Germinal center (tissue), 1 donor: ENCODE measurements at places on chromosomes 5 and 9.

DNA sequence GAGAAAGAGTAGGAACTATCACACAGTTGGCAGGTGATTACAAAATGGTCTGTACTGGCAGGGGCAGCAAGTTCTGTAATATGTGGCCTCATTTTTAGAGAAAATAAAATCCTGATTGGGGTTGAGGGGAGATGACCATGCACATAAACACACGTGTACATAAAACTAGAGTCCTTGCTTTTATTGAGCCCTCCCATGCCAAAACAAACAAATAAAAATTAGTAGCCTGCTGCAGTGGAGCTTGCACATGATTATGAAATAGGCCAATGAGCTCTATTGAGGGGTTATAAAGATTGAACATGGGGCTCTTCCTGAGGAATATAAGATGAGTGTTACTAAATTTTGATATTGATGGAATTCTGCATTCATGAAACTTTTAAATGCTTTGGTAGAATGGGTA is 248.4 kb downstream of the ELAVL2 start:
- no peak for DNase-seq

- no peak for DNase-seq
Observed at GRCh38 chr9:120161776-120162175, 418.2 kb downstream of the CDK5RAP2 start.

- DNase-seq = no peak
Observed at GRCh38 chr5:32753765-32754164, 42.6 kb downstream of the NPR3 start.

GRCh38 chr5:132848270-132848669 is 17.8 kb upstream of the SHROOM1 start:
- no peak for DNase-seq

DNA sequence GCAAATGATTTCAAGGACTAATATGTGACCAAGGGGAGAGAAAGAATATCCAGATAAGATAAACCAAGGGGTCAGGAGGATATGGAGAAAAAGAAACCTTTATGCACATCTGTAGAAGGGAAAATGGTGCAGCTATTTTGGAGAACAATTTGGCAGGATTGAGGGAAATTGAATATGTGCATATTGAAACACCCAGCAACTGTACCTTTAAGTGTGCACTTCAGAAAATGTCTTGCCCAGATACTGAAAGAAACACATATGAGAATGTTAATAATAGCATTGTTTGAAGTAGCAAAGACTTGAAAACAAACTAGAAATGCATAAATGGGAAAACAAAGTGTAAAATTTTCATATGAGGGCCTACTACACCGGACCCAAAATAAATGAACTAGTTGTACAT is 599.6 kb downstream of the PSAT1 start:
- no peak for DNase-seq

DNA sequence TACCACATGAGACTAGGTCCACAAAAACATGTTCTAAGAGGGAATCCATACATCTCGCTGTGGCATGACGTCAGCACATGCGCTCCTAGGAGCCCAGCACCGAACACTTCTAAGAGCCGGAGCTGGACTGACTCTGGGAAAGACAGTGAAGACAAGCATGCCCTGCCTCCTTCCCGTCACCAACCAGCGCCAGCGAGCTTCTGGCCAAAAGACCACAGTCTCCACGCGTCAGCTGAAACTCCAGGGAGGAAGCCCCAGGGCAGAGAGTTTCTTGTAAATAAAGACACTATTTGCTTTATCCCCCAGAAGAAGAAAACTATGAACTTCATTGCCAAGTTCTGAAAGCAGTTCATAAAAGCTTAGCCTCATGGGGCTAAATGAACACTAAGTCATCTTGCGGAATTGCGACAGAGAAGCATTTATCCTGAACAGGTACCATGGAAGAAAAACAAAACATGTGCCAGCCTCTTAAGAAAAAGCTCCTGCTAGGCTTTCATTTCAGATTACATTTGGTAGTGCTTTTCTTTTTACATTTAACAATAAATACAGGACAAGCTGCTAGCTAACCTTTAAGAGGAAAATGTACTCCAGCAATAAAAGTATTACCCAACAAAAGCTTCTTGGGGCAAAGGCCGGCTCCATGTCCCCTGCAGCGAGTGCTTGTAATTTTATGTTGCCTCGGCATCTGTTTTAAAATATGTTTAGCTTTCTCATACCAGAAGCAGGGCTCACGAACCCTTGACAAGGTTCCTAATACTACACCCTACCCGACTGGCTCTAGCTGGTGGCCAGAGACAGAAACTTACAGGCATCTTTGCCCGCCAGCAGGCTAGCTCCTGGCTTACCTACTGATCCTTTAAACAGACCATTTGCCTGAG is 96.5 kb downstream of the PRRT1B start:
- DNase-seq = no peak

GRCh38 chr5:72949481-72949880 is 6.4 kb upstream of the FCHO2 start:
- no peak for DNase-seq

DNA sequence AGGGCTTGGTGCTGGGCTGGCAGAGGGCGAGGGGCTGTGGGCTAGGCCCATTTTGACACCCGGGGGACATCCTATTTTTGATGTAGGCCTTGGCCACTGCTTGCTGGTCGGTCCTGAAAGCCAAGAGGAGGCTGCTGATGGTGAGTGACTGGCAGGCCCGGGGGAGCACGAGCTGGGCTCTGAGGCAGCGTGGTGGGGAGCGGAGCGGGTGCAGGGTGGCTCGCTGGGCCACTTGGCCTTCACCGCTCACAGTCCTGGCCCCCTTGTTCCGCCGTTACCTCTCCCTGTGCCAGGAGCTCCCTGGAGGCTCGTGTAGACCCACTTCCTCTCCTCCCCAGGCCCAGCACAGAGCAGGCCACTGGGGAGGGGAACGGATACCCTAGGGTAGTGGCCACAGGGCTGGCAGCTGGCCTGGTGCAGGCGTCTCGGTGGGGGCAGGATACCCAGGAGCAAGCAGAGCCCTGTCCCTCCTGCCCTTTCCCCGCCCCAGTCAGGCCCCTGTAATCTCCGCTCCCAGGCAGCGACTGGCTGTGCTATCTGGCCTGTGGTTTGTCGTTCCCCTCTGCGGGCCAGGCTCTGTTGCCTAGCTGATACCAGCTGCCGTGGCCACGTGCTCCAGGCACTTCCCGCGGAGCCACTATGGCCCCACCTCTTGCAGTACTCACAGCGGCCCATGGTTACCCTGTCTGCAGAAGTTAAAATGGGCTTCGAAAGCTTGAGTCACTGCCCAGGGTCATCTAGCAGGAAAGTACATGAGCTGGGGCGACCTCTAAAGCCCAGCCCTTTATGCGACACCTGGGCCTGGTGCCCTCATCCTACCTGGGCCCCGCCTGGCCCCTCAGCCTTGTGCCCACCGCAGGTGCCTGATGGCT is 11.7 kb upstream of the DOLPP1 start:
- peak; percentile 65 for DNase-seq

DNA sequence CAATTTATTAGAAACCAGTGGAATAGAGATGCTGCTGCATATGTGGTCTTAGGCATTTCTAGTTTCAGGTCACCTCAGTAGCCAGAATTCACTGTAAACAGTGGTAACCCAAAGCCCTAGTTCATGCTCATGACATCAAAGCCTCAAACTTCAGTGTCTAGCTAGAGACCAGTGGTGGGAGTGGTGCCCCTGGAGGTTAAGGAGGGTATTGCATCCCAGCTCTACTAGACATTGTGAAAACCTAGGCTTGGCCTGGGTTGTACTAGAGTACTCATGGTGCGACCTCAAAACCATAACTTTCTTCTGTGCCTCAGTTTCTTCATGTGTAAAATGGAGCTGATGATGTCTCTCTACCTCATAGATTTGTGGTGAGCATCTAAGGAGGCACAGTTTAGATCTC is 18.8 kb downstream of the COL5A1 start:
- no peak for DNase-seq

DNA sequence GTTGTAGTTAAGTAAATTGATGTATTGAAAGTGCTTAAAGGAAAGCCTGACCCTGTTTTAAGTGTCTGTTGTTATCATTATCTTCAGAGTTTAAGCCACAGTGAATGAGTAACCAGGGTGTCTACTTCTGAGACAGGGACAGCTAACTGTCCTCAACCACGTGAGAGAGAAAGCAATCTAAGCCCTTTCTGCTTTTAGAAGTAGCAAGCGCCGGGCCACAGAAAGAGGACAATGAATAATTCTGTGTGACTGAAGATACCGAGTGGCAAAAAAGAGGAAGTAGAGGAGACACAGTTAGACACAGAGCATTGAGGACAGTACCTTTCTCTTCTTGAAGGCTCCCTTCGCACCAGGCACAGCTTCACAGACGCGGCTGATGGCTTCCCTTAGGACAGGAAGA is 86.3 kb downstream of the S1PR3 start:
- no peak for DNase-seq

GRCh38 chr9:91427873-91428272 is 4.2 kb upstream of the NFIL3 start:
- no peak for DNase-seq

DNA sequence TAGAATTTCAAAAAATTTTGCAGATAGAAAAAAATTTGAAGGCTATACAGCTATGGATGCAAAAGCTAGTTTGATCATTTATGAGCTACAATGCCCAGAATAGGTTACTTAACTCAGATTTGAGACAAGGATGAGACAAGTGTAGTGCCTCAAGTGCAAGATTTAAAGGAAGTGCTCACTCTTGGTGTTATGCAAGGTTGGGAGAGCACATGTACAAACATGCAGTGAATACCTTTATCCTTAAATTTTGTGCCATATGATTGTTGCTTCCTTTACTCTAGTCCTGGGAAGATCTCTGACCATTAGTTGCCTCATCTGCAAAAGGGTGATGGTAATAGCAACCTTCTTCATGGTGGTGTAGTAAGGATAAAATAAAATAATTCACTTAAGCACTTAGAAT is 31.7 kb upstream of the PPP2R2B start:
- DNase-seq = no peak

DNA sequence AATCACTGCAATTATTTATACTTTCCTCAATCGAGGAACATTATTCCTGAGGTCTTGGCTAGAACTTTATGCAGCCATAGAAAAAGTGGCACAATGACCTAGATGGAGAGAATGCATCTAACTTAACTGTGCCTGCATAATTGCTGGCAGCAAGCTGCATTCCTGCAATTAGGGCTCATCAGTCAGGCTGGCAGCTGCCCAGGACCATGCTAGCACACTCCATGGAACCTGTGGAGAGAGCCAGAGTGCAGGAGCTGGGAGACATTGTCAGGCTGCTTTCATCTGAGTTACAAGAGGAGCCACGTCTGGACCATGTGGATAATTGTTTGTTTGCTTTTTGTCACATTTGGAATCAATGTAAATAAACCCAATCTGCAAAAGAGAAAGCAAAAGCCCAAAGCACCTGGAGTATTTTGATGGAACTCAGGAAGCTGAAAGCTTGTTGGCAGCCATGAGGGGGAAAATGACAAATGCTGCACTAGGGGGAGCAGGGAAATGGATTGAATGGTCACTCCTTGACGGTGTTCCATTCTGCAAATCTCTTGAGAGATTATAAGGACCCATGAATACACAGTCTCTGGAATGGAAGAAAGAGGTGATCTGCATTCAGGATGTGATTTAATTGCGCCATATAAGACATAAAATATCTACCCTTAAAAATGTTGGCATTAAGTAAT is 839.9 kb downstream of the MAT2B start:
- DNase-seq = no peak

DNA sequence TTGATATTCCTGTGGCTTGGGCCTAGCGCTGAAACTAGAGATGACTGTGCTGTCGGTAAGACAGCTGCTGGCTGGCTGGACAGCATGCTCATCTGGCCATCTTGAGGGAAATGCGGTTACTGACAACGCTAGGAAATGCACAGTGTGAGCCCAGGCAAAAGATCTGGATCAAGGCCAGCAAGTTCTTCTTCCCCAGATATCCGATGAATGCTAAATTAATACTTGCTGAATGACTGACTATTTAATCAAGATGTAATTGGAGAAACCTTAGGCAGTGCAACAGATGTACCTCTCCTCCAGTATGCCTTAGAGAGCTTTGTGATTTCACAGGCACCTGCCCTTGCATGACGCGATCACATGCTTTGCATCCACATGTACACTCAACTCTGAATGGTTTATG is 659.1 kb downstream of the EFNA5 start:
- DNase-seq = no peak

DNA sequence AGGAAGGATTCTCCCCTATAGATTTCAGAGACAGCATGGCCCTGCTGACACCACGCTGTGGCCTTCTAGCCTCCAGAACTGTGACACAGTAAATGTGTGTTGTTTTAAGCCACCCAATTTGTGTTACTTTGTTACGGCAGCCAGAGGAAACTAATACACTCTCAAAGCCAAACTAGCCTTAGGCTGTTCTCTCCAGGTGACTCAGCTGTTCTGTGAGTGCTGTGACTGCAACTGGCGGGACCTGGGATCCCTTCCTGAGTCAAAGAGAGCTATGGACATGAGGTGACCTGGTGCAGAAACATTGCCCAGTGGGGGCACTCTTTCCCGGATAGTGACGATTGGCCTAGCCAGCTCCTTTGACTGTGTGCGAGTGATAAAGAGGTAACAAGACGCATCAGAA is 14.0 kb upstream of the MLANA start:
- DNase-seq = no peak

GRCh38 chr5:180142824-180143610 is 66.0 kb downstream of the RASGEF1C start:
- DNase-seq = no peak

DNA sequence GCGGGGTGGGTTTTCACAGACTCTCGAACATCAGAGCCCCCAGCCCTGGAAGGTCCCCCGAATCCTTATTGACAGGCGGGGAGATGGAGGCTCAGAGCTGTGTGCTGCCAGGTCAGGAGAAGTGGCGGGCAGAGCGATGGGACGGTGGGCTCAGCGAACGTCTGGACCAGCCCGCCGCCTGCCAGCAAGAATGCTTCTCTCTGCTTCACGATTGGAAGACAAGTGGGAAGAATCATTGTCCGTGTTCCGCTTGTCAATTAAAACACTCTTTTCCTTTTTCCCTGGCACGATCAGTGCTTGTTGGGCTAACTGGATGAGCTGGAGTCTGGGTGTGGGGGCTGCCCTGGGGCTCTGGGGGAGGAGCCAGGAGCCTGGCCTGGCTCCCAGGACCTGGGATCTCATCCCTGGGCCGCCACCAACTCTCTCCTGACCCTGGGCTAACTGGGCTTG is 1.6 kb downstream of the COL5A1 start:
- DNase-seq = no peak

DNA sequence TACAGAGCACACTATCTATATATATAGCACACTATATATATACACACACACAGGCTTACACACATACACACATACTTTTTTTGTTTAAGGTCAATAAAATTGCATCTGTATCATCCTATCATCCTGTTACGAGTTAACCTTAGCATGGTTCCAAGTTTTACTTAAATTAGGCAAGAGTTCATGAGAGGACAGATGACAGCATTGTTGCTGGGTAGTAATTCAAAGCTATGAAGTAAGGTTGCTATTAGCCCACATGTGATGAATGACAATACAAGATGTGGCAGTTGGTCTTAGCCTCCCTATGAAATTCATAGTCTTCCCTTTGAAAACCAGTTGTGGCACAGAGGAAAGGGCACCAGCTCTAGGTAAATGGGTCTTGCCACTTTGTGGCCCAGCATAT is 438.1 kb downstream of the ACTL7B start:
- no peak for DNase-seq
